ENCODE measurements at places on chromosomes 2 and 18.

DNA sequence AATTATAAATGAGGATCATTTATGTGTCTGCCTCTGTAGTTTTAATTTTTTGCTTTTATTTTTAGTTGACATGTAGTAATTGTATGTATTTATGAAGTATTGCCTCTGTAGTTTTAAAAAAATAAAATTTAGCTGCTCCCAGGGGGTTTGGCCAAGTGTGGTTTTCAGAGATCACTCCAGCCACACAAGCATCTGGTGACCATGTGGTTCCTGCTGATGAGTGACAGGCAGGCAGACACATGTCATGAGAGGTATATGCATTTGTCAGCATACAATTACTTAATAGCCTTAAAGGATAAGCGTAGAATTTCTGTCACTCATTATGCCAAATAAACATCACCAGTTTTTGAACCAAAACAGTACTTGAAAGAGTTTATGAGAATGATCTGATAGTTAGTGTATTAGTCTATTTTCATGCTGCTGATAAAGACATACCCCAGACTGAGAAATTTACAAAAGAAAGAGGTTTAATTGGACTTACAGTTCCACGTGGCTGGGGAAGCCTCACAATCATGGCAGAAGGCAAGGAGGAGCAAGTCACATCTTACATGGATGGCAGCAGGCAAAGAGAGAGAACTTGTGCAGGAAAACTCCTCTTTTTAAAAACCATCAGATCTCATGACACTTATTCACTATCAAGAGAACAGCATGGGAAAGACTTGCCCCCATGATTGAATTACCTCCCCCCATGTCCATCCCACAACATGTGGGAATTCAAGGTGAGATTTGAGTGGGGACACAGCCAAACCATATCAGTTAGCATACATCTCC lies 29.6 kb downstream of the MREG start:
- no peak for DNase-seq

GRCh38 chr18:45549290-45549689 lies 66.0 kb upstream of the SLC14A2 start:
- DNase-seq = no peak

- no peak for DNase-seq
These were observed 1605.3 kb upstream of the ACVR2A start for GRCh38 chr2:146239392-146240135.

DNA sequence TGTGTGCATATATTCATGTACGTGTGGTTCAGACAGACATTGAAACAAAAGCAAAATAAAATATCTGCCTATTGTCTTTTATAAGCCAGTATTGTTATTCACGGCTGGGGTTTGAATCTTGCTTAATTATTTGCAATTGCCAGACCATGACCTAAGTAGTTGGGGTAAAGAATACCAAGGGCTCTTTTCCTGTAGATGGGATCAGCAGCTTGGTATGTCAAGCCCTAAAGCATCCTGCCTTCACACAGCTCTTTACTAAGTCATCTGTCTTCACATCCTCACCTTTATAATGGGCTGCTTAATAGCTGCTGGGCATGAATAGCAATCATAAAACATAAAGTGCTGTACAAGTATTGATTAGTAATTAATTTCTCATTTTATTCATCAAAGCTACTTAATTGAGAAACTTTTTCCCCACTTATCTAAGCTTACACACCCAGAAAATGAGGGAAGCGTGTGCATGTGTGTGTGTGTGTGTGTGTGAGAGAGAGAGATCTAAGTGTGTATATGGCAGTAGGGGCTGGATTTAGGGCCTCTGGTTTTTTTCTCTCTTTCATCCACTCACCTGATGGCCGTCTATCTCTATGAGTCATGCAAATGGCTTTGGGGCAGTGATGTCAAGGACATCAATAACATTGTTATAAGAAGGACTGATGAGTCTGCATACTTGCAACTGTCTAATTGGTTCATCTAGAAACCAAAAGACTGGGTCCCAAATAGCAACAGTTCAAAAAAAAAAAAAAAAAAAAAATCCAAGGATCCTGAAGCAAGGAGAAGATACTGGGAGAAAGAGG lies 244.1 kb upstream of the TNP1 start:
- DNase-seq = no peak

GRCh38 chr2:144261966-144262365 lies 258.0 kb downstream of the ZEB2 start:
- DNase-seq = no peak

- DNase-seq = no peak
These were observed 7.2 kb downstream of the TRIB2 start for GRCh38 chr2:12723736-12724463.

DNA sequence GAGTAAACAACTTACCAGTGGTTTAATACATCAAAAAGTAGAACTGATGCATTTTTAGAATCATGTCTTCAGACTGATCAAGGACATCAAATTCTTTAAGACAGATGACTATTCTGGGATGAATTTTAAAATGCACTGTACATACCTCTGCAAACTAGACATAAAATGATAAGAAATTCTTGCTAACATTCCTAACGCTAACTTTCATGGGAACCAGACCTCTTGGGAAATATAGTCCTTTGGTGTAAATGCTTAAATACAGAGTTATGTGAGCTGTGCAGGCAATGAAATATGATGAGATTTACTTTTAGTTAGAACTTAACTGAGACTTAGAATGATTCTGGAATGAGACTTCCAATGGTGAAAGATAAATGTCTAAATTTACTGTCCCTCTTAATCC lies 562.0 kb downstream of the NR4A2 start:
- DNase-seq = no peak

DNA sequence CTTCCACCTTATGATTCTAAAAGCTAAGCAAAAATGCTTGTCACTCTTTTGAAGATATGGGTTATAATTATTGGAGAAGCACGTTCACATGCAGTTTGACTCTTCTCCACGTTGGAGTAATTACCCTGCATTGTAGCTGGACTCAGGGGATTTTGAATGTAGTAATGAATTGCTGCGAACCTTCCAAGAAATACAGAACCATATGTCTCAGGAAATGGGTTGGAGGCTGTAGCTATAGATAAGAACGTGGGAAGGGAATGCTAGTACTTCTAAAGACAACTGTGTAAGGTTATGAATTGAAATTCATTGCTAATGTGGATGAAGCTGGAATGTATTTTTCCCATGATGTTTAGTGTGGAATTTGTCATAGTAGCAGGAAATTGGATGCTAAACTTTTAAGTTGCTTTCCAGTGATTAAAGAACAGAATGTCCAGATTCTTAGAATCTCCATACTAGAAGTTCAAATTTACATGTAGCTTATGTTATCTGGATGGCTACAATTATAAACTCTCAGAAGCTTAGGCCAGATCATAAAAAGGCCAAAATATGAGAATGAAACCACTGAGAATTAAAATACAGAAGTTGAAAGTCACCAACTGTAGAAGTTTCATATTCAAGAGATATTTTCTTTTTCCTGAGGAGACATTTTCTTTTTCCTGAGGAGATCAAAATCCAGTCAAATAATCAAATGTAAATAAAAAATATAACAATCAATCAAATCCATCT lies 27.3 kb upstream of the SPOPL start:
- DNase-seq = no peak

DNA sequence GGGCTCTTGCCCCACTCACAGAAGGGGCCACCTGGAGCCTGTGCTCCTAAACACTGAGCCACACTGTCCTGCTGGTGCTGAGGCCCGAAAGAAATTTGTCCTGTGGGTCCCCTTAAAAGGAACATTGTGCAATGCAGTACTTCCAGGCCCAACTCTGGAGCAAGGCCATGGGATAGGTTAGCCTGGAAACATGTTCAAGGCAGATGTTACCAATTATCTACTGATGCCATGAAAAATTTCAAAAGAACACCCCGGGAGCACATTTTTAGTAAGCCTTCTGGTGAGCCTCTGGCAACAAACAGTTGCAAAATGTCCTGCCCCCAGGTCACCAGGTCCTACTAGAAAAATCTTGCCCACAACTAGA lies 12.3 kb upstream of the PTMA start:
- no peak for DNase-seq

DNA sequence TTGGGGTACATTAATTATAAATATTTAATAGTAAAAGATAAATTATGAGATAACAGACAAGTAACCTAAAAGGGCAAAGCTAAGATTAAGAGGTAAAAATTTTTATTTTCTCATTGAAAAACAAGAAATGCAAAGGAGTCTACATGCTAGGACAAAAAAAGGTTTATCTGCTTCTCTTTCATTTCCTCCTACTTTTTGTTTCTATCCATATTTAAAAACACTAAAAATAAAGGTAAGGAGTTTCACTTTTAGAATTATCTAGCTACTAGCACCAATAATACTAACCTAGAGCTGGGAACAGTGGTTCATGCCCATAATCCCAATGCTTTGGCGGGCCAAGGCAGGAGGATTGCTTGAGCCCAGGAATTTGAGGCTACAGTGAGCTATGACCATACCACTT lies 1551.7 kb upstream of the SLC39A10 start:
- DNase-seq = no peak

DNA sequence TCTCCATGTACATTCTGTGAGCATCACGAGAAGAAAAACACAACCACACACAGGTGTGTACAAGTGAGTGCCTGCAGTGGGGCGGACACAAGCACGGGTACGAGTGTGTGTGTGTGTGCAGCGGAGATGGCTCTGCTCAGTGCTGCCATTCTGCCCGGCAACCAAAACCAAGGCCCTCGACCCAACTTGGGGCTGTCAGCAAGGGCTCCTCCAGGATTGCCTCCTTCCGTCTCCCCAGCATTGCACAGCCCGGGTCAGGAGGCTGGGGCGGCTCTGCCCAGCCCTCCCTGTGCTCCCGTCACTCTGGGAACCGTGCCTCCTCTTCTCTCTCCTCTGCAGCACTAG lies 66.5 kb downstream of the PXDN start:
- no peak for DNase-seq

DNA sequence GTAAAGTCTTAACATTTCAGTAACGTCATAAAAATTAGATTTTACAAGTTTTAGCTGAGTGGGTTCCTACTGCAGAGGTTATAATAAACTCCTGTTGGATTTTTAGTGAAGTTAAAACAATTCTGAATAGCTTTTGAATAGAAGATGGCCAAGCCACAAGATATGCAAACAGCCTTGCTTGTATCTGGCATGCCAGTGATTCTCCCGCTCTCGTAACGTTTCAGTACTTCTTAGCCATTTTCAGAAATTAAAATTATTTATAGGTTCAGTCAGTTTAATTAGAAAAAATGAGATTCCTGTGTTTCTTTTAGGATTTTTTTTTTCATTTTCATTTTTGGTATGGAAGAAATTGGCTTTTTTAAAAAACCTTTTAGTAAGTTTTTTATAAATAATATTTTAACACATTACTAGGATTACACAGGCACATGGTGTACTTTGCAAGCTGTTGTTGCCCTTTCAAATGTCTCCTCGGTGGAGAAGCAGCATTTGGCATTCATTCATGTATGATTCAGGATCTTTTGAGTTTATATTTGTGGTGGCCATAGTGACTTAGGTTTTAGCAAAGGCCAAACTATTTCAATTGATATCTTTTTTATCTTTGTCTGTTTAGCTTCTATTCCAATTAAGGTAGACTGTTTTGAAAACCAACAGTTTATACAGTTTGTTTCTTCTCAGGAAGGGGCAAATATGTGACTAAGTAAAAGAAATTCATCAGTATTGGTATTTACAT lies 30.6 kb upstream of the RND3 start:
- DNase-seq = no peak
